H9 (cell line): ENCODE measurements at places on chromosomes 6 and 20.
A peak's percentile ranks its signal among the peaks of the same experiment; 100 is the strongest.

DNA sequence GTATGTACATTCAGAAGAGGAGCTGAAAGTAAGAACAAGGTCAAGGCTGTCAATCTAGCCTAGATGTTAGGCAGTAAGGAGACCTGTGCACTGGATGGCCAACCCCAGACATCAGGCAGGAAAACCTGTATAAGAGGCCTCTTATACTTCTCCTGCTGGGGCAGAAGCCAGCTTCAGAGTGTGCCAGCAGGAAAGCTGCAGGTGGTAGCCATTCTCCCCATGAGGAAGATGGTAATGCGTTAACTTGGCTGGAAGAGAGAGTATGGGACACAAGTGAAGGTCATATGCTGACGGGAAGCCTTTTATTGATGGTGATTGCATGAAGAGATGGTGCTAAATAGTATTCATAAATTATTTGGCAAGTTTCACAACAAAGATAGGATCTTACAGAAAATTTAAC, 20.6 kb downstream of the NHLRC1 start:
- DNase-seq: no peak

GRCh38 chr6:139135578-139136545, 982 bp downstream of the HECA start:
- no peak for DNase-seq

GRCh38 chr20:9214685-9215084, 145.8 kb downstream of the PLCB4 start:
- no peak for DNase-seq

DNA sequence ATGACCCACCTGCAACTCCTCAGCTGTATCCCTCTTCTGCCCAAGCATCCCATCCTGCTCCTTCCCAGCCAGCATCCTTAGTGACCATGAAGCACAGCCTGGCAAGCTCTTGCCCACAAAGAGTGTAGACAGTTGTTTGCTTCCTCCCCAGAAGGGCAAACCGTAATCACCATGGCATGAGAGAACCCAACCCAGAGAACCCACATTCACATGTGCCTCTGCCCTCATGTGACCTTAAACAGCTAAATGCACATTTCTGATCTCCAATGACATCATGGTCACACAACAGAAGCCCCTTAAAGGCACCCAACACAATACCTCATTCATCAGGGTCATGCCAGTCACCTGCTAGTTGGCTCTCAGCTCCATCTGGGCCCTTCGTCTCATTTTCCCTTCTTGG, 162.8 kb upstream of the CDYL start:
- no peak for DNase-seq

GRCh38 chr6:157840261-157840660, 17.2 kb downstream of the SNX9 start:
- no peak for DNase-seq

- no peak for DNase-seq
Measured at GRCh38 chr20:31712112-31712553, 10.5 kb downstream of the BCL2L1 start.

GRCh38 chr20:8361006-8361652, 229.1 kb downstream of the PLCB1 start:
- no peak for DNase-seq

DNA sequence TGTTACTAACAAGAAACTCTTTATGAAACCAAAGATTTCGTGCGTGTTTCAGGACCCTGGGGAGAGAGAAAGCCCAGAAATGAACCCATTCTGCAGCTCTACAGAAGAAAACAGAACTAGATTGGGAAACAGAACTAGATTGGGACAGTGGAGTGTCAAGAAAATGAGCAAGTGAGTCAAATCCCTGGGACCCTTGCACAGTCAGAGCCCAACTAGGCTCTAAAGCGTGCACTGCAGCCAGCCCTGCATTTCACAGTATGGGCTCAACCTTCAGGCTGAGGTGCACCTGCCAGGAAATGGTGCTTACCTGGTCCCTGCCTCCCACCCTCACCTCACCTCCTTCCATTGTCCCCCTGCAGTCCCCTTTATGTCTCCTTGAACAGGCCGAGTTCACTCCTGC, 39.7 kb downstream of the BFSP1 start:
- DNase-seq: peak; percentile 10

- peak; percentile 62 for DNase-seq
Measured at GRCh38 chr20:1391640-1392442, 1.0 kb downstream of the FKBP1A start.

- DNase-seq: no peak
Measured at GRCh38 chr6:44868910-44869309, 459.2 kb upstream of the RUNX2 start.
